T follicular helper cell (primary cell): ENCODE measurements at places on chromosomes 6 and 20.

DNA sequence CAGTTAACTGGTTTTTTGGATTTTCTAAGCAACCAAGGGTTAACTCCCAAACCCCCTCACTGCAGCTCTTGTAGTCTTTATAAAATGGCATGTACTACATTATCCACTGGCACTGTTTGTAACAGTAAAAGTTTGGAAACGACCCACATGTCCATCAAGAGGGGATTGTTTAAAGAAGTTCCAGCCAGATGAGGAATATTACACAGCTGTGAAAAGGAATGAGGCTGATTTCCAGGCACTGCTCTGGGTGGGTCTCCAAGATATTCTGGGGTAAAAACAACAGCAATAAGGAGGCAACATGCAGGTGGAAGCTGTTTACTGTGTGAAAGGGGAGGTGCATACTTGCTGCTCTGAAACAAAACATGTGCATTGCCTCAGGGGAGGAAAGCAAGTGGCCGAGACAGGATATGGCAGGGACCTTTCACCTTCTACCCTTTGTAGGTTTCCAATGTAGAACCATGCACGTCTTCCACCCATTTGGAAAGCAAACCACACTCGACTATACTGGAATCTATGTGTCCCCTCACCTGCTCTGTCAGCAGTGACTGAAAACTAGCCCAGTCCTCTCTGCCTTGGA, 51.9 kb downstream of the GRM4 start:
- no peak for DNase-seq

- DNase-seq: peak; percentile 15
Observed at GRCh38 chr6:12150812-12151432, 138.8 kb downstream of the HIVEP1 start.

DNA sequence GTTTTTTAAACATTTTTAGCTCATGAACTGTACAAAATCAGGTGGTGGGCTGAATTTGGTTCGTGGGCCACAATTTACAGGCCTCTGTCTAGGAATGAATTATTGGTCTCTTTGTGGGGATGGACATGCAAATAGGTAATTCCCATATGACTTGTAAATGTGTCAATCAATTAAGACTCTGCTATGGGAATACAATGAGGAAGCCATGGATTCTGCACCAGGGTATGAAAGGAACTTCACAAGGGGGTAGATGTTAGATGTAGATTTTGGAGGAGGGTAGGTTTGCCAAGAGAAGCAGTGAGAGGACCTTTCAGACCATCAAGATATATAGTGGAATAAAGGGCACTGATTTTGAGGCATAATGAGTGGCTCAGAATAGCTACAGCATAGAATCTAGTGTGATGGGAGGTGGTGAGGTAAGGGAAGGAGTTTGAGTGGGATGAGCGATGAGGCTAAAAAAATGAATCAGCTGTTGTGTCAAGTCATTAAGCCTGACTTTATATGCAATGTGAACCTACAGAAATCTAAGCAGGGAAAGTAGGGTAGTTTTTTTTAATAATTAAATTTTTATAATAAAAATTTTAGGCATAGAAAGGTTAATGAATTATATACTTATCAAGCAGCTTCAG, 32.6 kb upstream of the RNF182 start:
- DNase-seq: no peak

DNA sequence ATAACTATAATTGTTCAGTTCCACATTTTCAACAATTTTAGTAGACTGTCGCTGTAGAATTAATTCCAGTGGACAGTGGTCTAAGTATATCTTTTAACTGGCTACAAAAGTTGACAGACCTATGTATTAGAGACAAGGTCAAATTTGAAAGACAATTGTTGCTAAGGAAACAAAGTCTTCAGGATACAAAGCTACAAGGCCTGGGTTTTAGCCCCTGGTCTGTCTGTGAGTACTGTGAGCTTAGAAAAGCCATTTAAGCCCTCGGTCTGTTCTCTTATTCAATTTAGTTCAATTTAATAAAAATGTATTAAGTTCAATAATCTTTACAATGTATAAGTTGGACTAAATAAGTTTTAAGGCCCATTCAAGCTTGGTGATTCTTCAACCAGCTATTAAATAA, 352.5 kb downstream of the HDGFL1 start:
- no peak for DNase-seq

- DNase-seq: no peak
Observed at GRCh38 chr20:58023781-58024180, 204.7 kb downstream of the ANKRD60 start.

- DNase-seq: no peak
Observed at GRCh38 chr6:45072673-45073072, 255.5 kb upstream of the RUNX2 start.

DNA sequence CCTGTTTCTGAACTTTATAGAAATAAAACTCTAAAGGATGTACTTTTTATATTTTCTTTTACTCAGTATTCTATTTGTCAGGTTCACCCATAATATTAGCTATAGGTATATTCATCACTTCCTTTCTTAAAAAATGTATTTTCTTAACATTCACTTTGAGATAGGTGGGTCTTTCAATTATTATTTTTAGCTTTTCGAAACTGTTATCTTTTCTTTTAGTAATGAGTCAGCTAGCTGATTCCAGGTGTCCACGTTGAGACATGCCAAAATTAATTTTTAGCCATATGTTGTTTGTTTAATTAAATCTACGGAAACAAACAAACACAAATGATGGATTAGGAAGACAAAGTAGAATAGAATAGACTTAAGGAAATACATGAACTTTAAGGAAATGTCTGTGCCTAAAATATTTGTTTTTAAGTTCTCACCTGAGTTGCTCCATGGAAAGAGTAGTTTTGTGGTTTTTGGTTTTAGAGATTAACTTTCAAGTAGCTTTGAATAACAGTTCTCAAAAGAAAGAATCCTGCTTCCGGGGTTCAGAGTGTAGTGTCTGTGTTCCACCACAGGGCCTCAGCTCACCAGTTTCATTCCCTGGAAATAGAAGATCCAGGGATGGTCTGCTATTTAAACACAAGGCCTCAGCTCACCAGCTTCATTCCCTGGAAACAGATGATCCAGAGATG, 435.0 kb downstream of the HAO1 start:
- DNase-seq: no peak

DNA sequence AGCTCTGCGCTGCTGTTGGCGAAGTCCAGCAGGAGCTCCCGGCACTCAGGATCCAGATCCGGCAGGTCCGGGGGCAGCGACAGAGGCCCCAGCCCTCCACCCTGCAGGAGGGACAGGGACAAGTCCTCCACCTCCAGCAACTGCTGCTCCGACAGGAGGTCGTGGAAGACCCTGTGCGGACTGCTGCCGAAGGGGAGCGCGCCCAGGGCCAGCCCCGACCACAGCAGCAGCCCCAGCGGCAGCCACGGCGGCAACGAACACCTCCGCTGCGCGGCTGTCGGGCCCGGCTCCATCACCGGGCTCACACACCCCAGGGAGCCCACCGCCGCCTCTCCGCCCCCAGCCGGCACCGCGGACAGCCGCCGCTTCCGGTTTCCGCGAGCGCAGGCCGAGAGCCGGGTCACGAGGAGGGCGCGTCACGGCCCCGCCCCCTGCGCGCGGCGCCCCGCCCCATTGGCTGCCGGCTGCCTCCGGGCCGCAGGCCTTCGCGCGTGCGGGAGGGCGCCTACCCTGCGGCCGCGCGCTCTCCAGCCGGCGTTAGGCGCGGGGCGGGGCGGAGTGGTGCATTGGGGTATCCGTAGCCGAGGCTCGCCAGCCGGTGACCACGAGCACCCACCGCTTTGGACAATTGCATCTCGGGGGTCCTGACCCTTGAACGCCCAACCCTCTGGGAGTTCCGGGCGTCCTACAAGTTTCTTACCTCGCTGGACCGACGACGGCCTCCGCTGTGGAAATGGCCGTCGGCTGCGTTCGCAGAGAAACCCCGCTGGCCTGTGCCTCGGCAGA, at the start of gene OSTM1:
Gene OSTM1, minus strand, starts transcription at position 383 of the 786 bp plus-strand sequence. Its CDS starts 90 bp downstream, at position 293.
- DNase-seq: peak; percentile 87

DNA sequence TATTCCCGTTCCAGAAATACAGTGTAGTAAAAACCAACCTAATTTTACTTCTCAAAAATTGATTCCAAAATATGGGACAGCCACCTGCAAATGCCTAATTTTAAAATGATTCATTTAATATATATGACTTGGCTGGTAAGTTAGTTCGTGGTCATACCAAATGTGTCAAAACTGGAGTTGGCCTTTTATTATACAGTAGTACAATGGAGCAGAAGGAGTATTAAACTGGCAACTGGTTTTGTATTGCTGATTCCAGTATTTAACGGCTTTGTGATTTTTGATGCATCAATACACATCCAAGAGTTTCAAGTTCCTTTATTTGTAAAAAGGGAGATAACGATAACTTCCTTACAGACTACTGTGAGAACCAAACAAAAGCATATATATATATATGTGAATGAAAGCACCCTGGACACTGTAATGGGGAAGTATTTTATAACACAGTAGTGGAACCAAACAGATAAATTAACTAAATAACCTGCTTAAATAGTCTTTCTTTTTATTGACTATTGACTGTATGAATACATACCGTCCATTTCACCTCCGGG, 24.8 kb downstream of the SAMHD1 start:
- DNase-seq: no peak

- peak; percentile 30 for DNase-seq
Observed at GRCh38 chr6:16436550-16436949, 198.2 kb downstream of the GMPR start.

GRCh38 chr6:112701201-112701600, 354.1 kb downstream of the RFPL4B start:
- DNase-seq: no peak

DNA sequence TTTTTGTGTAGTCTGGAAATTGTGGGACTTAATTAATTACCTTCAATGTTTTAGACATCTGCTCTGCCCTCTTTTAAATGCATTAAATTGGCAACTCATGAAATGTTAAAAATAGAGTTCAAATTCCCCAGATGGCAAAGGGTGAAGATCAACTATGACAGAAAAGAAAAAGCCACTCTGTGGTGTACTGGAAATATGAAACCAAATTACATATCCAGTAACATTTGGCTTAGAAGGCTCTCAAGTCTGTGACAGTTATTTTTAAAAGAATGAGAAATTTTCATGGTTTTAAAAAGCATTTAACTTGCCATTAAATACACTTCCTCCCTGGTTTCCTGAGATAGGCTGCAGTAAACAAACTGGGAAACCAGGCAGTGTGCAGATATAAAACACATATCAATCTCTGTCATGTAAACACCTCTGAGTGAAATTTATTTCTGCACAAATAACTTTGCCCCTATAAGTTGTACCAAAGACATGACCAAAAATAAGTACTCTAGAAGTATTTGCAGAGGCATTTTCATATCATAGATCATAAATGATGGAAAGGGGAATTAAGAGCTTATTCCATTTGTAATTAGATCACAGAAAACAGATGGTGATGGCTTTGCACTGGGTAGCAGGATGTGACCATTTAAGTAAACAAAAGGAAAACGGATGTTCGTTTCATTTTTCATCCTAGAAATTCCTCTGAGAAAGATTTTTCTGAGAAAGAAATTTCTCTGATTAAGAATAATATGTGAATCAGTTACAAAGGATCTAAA, 360.1 kb downstream of the SAMD5 start:
- DNase-seq: no peak

- no peak for DNase-seq
Observed at GRCh38 chr20:10470276-10470675, 35.2 kb downstream of the SLX4IP start.

DNA sequence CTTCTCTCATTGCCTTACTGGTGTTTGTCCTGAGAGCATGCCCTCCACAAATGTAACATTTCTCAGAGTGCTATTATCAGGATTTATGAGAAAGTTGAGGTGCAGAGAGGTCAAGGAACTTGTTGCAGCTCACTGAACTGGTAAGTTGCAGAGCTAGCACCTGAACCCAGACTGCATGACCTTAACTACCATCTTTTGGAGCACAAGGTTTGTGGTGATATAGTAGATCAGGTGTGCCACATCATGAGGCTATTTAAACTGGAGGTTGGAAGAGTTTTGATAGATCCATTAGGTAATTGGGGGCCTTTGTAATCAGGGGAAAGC, 112.0 kb upstream of the CITED2 start:
- DNase-seq: no peak

GRCh38 chr20:16381444-16381843, 191.8 kb downstream of the KIF16B start:
- no peak for DNase-seq

DNA sequence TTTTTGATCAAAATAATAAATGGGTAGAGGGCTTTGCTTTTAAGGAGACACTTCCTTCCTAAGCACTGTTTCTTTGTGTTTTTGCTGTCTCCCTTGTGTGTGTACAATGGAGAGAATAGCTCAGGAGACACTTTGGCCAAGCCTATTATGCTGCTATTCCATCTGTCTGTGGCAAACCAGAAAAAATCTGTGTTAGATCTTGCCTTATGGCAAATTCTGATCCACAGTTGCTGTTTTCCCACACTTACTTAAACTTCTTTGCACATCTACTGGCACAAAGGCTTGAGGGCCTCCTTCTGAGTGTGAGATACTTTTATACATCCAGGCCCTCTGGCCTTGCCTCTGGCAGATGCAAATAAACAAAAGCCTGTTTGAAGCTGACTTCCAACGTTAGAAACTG, 53.6 kb downstream of the PRDM13 start:
- no peak for DNase-seq

GRCh38 chr20:35020108-35020928, 64.7 kb downstream of the MYH7B start:
- no peak for DNase-seq

DNA sequence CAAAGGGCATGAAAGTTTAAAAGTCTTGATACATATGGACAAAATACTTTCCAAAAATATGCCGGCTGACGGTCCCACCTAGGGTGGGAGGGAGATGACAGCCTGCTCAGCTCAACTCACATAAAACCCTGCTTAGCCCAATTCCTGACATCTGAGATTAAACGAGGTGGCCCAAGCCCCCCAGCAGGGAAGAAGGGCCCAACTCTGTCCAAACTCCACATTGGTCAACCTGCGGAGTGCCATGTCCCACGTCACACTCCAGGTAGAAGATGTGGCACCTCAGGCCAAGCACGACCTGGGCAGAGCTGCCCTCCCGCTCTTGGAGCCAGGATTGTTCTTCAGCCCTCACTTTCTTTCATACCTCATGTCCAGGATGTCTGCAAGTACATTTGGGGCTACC, 48.2 kb downstream of the FGD2 start:
- no peak for DNase-seq

DNA sequence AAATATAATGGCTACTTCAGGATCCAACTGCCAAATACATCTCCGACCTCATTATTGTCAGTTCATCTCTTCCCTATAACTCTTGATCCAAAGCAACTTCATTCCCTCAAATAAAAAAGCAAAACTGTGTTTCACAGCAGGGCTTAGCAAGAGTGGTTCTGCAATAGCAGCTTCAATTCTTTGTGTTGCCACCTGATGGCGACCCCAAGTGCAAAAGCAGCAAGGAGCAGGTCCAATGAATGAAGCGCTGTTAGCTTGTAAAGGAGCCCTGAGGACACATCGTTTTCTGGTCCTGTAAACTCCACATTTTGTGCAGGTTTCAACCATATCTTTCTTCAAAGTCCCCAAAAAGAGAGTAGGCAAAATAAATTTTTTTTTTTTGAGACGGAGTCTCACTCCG, 19.6 kb downstream of the RTN4IP1 start:
- DNase-seq: no peak

DNA sequence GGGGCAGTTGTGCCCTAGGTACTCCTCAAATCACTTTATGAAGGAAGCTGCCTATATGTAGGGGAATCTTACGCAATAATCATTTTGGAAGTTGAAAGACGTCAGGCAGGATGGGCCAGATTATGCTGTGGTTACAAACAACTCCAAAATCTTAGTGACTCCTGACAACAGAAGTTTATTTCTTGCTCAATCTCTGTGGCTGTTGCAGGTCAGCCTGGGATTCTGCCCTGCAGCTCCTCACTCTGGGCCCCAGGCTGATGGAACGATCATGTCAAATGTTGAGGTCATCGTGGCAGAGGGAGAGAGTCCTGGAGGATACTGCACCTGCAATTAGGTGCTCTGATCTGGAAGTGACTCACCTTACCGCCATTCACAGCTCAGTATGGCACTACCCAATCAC, 88.4 kb downstream of the ZDHHC14 start:
- DNase-seq: no peak
